ENCODE measurements at places on chromosomes 7 and 10. TPM values are rescaled to one million over a fixed set of nuclear protein-coding genes. Genes with fewer than 3 reads are reported as not detected.

DNA sequence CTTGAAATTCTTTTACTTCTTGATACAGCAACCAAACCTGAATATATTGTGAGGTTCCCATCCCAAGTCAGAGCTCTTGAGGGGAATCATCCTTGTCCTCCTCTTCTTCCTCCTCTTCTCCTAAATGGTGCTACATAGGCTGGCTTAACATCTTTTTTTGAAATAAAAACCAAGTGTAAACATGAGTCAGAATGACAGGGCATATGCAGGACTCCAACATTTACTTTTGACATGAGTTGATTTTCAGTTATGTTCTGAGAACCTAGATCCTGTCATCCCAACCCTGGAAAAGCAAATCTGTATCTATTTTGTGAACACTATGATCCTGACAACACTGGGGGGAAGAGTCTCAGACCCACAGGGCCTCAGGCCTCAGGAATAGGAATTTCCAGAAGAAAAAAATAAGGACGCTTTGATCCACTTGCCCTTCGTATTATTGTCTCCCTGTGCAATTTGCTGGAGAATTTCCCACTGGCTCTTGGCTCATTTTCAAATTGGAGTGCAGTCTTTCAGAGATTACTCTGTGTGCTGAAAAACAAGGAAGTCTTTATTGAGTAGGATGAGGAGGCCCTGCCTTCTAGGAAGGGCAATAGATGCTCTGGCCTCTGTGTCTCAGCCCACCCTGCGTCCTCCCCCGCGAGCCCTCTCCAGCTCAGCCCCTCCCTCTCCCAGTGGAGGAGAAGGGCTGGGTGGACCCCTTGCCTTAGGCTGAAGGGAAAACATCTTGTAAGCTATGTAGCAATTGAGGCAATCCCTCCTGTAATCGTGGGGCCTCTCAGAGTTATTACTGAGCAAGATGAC is 121.6 kb downstream of the CREB5 start:
- no peak for DNase-seq

DNA sequence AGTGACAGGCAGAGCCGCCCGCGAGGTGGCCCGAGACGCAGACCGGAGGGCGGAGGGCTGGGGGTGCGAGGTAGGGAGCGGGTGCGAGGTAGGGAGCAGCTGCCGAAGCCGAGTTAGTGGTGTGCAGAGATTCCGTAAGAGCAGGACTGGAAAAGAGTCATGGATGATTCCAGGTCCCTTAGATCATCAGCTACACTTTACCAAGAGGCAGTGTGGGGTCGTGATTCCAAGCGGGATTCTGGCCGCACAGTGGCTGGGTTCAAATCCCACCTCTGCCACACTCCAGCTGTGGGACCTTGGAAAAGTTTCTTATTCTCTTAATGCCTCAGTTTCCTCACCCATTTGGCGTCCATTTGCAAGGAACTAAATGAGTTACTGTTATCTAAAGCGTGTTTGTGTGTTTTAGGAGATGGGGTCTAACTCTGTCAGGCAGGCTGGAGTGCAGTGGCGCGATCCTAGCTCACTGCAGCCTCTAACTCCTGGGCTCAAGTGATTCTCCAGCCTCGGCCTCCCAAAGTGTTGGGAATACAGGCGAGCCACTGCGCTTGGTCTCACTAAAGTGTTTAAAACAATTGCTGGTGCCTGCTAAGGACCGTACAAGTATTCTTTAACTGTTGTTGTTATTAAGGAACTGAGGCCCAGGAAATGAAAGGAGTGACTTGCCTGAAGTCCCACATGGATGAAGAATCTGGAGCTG is 1.1 kb downstream of the NDUFB2 start:
- peak; percentile 49 for DNase-seq

- DNase-seq: no peak
These were observed 65.9 kb upstream of the FZD1 start for GRCh38 chr7:91198371-91198770.

DNA sequence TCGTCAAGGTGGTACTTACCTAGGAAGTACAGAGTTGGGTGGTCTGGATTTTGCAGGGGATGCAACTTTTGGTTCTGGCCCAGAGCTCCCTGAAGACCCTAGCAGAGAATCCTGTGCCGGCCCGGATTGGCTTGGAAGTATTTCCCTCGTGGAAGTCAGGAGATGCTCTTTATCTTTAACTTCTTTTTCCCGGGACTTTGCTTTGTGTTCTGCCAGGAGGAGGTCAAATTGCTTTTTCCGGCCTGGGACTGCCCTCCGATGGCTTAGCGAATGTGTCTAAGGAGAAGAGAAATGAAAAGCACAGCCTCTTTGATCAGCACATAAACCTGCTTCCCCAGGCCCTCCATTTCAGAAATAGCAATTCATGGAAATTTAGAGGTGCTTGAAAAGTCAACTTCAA is 57.0 kb upstream of the EFCAB10 start:
- no peak for DNase-seq

DNA sequence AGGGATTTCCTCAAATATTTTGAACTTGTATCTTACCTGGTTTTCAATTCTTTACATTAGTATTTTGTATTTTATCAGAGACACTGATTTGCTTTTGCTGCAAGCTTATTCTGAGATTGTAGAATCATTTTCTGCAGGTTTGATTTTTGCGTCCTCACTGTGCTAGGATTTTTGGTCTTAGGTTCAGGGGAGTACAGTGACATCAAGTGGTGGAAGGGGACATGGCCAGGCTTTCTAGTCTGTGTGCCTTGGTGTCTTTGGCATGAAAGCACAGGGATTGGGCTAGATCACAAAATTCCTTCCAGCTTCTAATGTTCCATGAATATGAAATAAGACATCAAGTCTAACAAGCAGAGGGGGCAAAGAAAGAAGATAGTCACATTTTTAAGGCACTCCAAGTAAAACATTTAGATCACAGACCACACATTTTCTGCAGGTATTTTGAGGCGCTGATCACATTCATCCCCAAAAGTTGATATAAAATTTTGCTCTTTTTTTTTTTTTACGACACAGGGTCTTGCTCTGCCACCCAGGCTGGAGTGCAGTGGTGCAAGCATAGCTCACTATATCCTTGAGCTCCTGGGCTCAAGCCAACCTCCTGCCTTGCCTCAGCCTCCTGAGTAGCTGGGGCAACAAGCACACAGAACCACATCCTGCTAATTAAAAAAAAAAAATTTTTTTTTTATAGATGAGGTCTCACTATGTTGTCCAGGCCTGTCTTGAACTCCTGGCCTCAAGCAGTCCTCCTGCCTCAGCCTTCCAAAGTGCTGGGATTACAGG is 124.4 kb downstream of the PON1 start:
- no peak for DNase-seq

GRCh38 chr7:123633553-123633952 is 22.1 kb upstream of the LMOD2 start:
- DNase-seq: no peak

GRCh38 chr7:133207687-133208086 is 45.2 kb upstream of the EXOC4 start:
- DNase-seq: no peak

- DNase-seq: no peak
These were observed 148.8 kb downstream of the NRBF2 start for GRCh38 chr10:63281967-63282366.

DNA sequence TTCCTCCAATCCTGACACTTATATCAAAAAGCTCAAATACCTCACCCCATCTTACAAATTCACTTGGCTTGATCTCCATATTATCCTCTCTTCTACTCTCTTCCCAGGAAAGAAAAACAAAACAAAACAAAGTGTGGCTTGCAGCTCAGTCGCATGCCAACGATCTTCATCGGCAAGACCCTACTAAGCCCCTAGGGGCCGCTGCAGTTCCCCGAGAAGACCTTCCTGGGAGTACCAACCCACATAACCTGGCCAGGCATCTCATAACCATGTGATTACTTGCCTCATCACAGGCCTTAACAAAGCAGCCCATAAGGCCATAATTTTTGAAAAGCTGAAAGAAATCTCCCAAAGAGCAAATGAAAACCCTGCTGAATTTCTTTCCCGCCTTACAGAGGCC is 103.7 kb downstream of the ZNF92 start:
- no peak for DNase-seq

DNA sequence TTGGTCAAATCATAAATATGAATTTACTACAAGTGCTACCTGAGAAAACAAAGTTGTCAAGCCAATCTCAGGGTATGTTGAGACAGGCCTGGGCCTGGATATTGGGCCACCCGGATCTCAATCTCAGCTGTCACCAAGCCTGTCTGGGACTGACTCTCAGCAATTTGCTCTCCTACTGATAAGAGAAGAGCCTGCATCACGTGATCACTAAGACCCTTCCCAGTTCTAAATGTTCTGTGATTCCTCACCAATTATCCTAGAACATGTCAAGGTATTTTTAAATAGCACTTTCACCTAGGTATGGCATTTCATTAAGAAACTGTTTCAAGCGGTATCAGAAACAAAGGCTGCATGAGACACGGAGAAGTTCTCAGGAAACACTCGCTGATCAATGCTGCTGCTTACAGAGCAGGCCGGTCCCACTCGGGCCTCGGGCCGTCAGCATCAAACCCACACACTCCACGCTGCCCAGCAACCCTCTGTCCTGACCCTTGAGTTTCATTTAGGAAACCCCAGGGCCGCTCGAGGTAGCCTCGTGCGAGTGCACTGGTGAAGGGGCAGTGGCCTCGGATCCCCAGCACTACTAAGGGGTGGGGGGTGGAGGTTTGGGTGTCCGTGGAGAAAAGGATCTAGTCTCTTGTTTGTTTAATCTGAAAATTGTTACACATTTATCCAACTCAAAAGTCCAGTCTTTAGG is 4.1 kb downstream of the KLF6 start:
- DNase-seq: no peak

- DNase-seq: no peak
These were observed 25.5 kb upstream of the ABLIM1 start for GRCh38 chr10:114683593-114683992.

Gene VOPP1
- total RNA-seq: 74.1 TPM

Gene PRLHR
- not detected for total RNA-seq

Gene NODAL
- not detected for total RNA-seq

Gene CISD1
- total RNA-seq: 28.8 TPM

Gene HNRNPA2B1
- 354 TPM for total RNA-seq
